ENCODE measurements at places on chromosomes 13 and 19. TPM values are rescaled to one million over a fixed set of nuclear protein-coding genes. Genes with fewer than 3 reads are reported as not detected.

The CGB1 gene
- not detected for total RNA-seq

The SHISA7 gene
- total RNA-seq, result not detected

The ENOX1 gene
- total RNA-seq, result 9.1 TPM

The ZNF571 gene
- total RNA-seq, result 1.4 TPM

The ZNF546 gene
- 1.0 TPM for total RNA-seq

The PIK3R2 gene
- 34.3 TPM for total RNA-seq

Data from Caco-2 (cell line).